ENCODE measurements at places on chromosomes 6 and 20. TPM values are rescaled to one million over a fixed set of nuclear protein-coding genes. Genes with fewer than 3 reads are reported as not detected.

RSPO3 gene
- not detected for polyA plus RNA-seq

TRIM40 gene
- polyA plus RNA-seq = not detected

AP5S1 gene
- 10.3 TPM for polyA plus RNA-seq

GRCh38 chr6:144263786-144264185 lies 21.3 kb upstream of the UTRN start:
- no peak for DNase-seq

GRCh38 chr6:42561986-42562385 lies 1.8 kb upstream of the UBR2 start:
- DNase-seq = no peak

GRCh38 chr6:140446241-140446640 lies 1071.8 kb upstream of the CITED2 start:
- no peak for DNase-seq

DNA sequence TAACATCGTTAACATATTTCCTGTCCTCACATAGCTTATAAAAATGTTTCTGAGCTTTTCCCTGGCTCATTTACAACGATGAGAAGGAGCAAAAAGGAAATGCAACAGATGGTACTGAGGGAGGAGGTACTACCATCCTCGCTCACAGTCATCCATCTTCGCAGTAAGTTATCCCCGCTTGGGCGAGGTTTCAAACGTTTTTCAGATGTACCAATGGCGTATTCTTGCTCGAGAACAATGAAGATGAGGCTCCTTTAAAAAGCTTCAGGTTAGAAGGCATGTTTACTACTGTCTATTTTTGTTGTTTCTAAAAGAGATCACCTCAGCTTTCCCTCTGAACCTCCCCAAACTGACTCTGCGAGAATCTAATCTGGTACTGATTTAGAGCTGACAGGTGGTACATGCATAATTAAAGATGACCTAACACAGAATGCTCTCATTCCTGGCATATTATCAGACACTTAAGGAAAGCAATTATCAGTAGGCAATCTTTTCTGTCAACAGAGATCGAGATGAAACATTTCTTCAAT lies 178.7 kb downstream of the GJA10 start:
- DNase-seq = no peak

DNA sequence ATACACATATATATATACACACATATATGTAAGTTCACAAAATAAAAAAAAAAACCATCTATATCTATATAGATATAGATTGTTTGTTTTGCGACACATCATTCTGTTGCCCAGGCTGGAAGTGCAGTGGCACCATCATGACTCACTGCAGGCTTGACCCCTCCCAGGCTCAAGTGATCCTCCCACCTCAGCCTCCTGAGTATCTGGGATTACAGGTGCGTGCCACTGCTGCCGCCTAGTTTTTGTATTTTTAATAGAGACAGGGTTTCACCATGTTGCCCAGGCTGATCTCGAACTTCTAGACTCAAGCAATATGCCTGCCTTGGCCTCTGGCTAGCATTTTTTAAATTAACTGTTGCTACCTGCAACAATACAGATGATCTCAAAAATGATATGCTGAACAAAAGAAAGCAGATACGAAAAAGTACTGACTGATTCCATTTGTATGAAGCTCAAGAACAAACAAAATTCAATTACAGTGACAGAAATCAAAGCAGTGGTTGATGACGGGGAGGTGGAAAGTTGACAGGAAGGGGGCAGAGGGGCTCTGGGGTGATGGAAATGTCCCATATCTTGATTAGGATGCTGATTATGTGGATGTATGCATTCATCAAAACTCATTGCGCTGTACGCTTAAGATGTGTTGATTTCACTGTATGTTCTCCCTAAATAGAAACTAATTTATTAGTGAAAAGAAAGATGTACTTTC lies 49.6 kb downstream of the ATXN1 start:
- no peak for DNase-seq

DNA sequence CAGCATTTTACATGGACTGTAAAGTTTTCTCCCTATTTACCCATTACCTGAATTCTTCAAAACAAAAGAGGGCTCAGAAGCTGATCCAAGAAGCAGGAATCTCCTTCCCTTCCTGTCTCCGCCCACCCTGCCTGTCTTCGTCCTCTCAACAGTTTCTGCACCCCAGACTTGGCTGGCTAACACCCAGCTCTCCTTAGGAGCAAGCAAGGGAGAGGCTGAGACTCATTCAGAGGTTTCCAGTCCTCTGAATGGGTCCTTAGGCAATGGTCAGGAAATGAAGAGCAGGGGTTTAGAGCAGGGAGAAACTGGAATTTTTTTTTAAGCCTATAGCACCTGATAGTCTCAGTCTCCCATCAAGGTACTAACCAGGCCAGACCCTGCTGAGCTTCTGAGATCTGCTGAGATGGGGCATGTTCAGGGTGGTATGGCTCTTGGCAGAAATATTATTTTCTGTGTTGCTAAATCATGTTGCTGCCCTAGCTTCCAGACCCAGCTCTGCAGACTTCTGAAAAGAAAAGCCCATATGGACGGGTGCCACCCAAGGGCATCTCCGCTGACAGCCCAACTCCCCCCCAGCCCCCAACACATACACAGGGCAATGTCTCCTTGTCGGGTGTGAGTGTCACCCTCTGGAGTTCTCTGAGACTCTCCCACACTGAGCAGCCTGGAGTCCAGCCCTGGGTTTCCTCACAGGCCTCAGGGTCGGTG lies 74.6 kb upstream of the CD93 start:
- no peak for DNase-seq

DNA sequence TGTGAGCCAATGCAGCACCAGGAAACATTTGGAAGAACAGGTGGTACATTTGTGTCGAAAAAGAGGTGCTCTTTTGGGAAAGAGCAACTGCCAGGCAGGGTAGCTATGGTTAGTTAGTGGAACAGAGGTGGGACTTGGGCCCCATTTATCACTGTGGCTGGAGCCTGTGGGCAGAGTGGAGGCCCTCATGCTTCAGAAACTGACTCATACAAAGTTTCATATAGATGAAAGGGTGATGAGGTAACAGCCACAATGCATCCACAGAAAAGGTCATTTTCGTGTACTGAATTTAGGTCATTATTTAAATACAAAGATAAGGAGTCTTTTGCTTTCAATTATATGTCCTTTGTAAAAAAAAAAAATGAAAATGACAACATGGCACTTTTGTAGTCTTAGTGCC lies 76.4 kb upstream of the HS3ST5 start:
- DNase-seq = no peak

RPP21 gene
- 68.8 TPM for polyA plus RNA-seq

- no peak for DNase-seq
Observed at GRCh38 chr6:4649728-4650127, 126.5 kb upstream of the CDYL start.

EYS gene
- 0.05 TPM for polyA plus RNA-seq

Data from SK-N-SH (cell line).